ENCODE measurements at places on chromosomes 4 and X.

DNA sequence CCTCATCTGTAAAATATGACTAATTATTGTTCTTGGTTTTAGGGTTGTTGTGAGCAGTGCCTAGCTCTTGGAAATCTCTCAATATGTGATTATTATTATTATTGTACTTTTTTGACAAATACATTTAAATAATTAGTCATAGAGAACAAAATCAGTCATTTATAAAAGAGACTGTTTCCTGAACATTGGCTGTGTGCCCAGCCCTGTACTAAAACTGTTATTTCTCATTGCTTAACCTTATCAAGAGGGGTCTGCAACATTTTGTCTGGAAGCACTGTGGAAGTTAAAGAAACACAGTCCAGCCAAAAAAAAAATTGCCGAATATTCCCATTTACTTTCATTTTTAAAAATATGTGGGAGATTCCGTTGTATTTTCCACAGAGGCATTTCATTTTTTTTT, 989.2 kb upstream of the SLIT2 start:
- no peak for DNase-seq

GRCh38 chr4:16449406-16449805, 223.1 kb upstream of the TAPT1 start:
- no peak for DNase-seq

DNA sequence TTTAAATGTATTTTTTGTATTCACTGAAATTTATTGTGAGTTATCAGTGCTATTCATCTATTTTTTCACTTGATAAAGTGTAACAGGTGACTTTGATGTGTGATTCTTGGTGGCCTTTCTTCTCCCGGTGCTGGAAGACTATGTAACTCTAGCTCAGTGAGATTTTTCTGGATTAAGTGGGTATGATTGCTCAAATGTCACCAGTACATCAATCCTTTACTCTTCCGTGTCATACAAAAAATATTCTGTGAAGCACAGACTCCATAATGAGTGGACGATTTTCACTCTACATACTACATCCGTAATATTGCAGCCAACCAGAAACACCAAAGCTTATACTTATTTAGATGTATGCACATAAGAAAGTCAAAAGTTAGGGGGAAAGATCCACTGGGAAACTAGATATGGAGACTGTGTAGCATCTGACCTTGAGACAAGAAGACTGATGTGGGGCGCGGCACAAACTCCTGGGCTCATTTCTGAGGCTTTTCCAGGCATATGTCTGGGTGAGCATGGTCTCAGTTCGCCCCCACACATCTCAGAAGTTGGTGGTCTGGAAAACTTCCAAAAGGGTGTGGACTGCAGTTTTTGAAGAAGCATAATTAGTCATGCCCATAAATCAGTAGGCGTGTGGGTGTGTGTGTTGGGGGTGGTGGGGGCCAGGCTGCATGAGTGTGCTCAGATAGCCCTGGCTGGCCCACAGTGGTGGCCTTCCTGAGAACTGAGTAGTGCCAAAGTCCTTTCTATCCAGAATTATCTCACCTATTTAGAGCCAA, 53.9 kb upstream of the TENM3 start:
- DNase-seq: no peak

DNA sequence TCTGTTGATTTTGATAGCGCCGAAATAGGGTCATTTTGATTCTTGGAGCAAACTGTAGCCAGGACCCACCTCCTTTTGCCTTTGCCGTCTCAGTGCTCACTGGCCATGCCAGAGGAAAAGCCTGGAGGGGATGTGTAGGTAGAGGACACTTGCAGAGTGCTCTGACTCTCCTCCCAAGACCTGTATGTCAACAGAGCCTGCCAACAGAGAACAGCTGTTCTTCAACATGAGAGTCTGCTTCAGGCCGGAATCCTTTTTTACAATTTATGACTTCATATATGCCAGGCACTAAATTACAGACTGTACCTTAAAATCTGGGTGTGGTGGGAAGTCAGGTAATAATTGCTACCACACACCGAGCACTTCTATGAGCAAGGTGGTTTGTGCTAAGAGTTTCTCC, 94.2 kb downstream of the KDR start:
- DNase-seq: no peak

DNA sequence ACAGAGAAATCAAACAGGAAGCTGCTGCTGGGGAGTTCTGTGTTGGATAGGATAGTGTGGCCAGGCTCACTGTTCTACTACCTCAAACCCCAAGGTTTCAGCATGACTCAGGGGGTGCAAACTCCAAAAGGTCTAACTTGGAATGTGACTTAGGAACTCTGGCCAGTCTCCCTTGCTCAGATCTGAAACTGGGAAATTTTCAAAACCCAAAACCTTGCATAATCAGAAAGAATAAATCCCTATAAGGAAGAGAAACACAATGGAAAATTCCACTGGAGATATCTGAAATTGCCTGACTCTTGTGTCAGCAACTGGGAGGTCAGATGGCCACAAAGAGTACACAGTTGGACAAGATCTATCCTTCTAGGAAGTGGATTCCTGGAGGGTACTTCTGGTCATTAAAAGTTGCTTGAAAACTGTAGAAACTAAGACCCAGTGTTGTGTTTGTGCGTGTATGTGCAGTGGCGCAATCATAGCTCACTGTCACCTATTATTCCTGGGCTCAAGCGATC, 58.0 kb downstream of the PPEF2 start:
- no peak for DNase-seq

- no peak for DNase-seq
These were observed 562.4 kb downstream of the MAGEB5 start for GRCh38 chrX:26778320-26778888.

DNA sequence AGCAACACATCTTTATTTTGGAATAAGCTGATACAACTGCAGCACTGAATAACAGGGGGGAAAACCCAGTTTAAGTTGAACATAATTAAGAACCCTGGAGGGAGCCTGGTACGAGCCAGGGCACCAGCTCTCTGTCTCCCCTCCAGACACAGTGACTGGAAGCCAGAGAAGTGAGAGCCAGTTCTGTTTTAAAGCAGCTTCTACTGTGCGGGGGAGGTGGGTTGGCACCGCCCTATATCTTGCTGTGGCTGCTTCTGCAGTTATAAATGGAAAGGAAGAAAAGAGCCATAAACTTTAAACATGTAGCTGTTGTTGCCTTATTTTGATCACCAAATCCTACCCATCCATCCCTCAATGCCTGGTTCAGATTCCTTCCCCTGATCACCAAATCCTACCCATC, 207.9 kb upstream of the ANXA3 start:
- no peak for DNase-seq

DNA sequence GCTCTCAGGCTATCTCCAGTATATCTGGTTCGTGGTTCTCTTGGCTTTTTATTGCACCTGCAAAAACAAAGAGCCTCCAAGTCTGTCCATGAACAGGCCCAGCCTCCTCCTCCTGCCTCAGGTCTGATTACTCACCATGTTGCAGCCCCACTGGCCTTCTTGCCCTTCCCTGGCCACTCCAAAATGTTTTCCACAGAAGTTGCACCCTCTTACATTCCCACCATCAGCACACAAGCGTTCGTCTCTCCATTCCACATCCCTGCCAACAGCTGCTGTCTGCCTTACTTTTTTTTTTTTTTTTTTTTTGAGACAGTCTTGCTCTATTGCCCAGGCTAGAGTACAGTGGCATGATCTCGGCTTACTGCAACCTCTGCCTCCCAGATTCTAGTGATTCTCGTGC, 86.7 kb downstream of the RFC1 start:
- no peak for DNase-seq

DNA sequence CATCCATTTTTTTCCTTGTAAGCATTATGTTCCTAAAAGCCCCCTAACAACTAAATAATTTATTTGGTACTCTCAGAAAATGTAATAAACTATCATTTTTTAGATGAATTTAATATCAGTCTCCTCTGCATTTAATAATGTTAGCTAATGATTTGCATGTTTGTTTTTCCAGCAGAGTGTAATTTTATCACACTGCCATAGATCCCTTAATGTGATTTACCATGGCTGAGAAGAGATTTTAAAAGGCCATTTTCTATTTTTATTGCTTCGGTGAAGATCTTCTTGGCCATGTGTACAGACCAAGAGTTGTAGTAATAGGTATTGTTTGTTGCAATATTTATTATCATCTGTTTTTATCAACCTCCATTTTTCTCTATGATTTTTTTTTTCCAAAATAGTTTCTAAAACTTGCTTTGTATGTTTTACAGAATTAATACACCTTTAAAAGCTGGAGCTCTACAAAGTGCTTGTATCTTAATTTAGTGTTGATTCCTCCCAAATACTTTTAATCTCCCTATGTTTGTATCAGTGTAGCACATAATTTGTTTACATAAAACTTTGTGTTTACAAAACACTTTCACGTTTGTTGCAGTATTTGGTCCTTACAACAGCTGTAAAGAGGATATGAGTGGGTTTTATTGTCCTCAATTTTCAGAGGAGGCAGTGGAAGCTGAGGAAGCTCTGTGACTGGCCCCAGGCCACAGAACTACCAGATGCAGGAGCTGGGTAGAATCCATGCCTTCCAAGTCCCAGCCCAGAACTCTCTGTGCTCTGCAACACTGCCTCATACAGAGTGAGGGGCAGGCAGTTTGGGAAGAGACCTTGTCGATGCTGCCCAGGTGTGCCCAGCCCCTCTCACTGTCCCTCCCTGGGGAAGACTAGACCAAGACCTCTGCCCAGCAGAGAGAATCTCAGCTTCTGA, 58.1 kb downstream of the FAM114A1 start:
- no peak for DNase-seq

- DNase-seq: no peak
These were observed 365.5 kb downstream of the GBA3 start for GRCh38 chr4:23058165-23058776.

GRCh38 chr4:80112236-80112635, 39.2 kb upstream of the ANTXR2 start:
- DNase-seq: no peak

- DNase-seq: peak; percentile 21
These were observed 12.3 kb downstream of the ZNF182 start for GRCh38 chrX:47991263-47992094.

DNA sequence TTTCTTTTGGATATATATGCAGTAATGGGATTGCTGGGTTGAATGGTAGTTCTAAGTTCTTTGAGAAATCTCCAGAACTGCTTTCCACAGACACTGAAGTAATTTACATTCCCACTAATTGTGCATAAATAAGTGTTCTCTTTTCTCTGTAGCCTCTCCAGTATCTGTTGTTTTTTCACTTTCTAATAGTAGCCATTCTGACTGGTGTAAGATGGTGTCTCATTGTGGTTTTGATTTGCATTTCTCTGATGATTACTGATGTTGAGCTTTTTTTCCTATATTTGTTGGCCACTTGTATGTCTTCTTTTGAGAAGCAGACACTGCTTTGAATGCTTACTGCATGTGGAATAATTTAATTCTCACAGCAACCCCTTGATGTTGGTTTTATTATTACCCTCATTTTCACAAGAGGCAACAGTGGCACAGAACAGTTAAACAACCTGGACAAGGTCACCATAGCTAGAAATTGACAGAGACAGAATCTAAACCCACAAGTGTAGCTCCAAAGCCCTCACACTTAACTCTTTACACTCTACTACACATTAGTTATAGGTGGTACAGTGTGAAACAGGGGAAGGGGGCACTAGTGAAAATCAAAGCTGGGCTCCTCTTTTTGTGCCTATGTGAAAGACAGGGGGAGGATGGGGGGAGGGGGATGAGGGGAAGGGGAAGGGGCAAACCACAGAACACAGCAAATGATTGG, 96.1 kb downstream of the REELD1 start:
- no peak for DNase-seq

Data from SW 1271 (cell line).